ENCODE measurements at places on chromosomes 6 and 20. TPM values are rescaled to one million over a fixed set of nuclear protein-coding genes. Genes with fewer than 3 reads are reported as not detected.

The PKIB gene
- 0.36 TPM for total RNA-seq

The CRIP3 gene
- 0.23 TPM for total RNA-seq

The GPR63 gene
- 3.9 TPM for total RNA-seq

The CNR1 gene
- total RNA-seq = not detected

The OTOR gene
- not detected for total RNA-seq

The SYNE1 gene
- 61.1 TPM for total RNA-seq

The HLA-DMA gene
- 32.7 TPM for total RNA-seq

The CEP57L1 gene
- 21.9 TPM for total RNA-seq

The SRSF12 gene
- total RNA-seq = not detected

The BPI gene
- total RNA-seq = not detected

The EYA2 gene
- total RNA-seq = not detected

The OR2H2 gene
- not detected for total RNA-seq

The ADGRB3 gene
- not detected for total RNA-seq

The DUSP15 gene
- total RNA-seq = not detected

The KCNB1 gene
- total RNA-seq = 0.02 TPM

The CD109 gene
- 18.6 TPM for total RNA-seq

The PTCRA gene
- not detected for total RNA-seq

The SERPINB6 gene
- total RNA-seq = 32.3 TPM

The MEP1A gene
- total RNA-seq = not detected

The TRAPPC3L gene
- not detected for total RNA-seq

The OR2J3 gene
- total RNA-seq = not detected

The MUCL3 gene
- total RNA-seq = not detected

The SLC22A16 gene
- total RNA-seq = 0.18 TPM

The DDX43 gene
- 1.3 TPM for total RNA-seq

The DPPA5 gene
- not detected for total RNA-seq

The MICAL1 gene
- 84.6 TPM for total RNA-seq

The RRP36 gene
- 70.7 TPM for total RNA-seq

The EDN3 gene
- 0.09 TPM for total RNA-seq

The PTPN1 gene
- 73.9 TPM for total RNA-seq

The MATN4 gene
- total RNA-seq = 0.16 TPM

The SLC39A7 gene
- total RNA-seq = 55.9 TPM

The ATAT1 gene
- total RNA-seq = 9.0 TPM

The DDO gene
- total RNA-seq = not detected
